ENCODE measurements at places on chromosomes 5 and 9.

GRCh38 chr9:32706725-32707100 lies 71.2 kb upstream of the TAF1L start:
- DNase-seq = no peak

GRCh38 chr5:6317116-6317798 lies 61.1 kb downstream of the MED10 start:
- no peak for DNase-seq

GRCh38 chr5:110785356-110785755 lies 46.5 kb downstream of the SLC25A46 start:
- no peak for DNase-seq

DNA sequence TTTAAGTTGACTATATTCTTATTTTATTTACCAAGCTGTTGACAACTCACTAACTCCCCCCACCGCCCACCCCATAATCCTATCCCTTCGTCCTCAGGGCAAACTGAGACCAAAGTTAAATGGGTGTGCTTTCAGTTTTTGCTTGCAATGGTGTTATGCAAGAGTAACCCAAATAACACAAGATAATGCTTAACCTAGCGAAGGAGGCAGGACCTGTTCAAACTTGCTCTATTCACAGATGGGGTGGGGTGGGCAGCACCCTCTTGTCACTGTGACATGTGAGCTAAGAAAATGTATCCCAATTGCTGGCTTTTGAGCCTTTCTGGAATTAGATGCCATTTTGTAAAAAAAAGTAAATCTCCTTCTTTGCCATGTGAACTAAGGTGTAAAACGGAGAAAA lies 40.4 kb downstream of the GLIS3 start:
- DNase-seq = no peak

GRCh38 chr9:135216791-135217441 lies 129.4 kb downstream of the OLFM1 start:
- DNase-seq = no peak

- no peak for DNase-seq
Observed at GRCh38 chr5:58885260-58885659, 302.4 kb downstream of the RAB3C start.
